ENCODE measurements at places on chromosomes 12 and 14.

GRCh38 chr14:101001311-101002069 is 98.0 kb upstream of the RTL1 start:
- no peak for DNase-seq

- DNase-seq, result no peak
Measured at GRCh38 chr12:95424271-95424994, 49.5 kb upstream of the METAP2 start.

DNA sequence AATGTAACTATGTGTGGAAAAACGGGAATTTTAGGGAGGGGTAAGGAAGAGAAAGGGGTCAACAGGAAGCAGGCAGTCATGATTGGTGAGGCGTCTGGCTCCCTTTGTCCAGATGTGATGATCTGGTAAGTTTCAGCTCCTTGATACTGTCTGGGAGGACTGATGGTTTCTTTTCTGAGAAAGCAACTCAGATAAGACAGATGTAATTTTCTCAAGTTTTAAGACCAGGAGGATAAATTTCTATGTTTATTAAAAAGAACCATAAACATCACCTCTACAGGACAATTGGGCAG is 21.9 kb upstream of the AMN1 start:
- DNase-seq, result no peak

DNA sequence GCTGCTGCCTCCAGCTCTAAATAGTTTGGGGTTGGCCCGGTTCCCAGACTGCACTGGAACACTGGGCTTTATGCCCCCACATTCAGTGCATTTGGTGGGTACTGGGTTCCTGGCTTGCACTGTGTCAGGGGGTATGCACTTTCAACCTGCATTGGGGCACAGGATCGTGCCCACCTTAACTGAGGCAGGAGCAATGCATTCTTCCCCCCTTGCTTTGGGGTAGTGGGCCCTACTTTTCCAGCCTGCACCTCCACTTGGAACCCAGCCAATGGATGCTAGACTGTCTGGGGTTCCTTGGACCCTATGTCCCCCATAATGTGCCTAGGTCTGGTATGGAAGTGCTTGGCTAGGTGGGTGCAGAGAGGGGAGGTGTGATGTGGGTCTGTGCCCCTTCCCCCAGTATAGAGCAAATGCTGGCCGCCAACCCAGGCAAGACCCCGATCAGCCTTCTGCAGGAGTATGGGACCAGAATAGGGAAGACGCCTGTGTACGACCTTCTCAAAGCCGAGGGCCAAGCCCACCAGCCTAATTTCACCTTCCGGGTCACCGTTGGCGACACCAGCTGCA is 615 bp downstream of the TARBP2 start:
- no peak for DNase-seq

DNA sequence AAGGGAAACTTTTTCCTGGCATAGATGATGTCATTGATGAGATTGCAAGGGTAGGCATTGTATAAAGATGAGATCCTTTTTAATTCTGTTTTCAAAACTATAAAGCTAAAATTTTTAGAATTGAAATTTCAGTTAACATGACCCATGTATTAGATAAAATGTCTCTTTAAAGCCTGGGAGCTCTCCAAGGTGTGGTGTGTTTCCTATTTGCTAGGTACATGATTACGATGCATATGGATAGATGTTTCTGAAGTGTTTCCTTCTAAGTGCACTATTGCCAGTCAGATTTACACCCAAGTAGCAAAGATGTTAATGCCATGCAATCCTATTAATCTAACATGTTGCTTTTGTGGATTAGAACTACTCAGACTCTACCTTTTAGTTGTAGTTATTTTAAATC is 834.7 kb downstream of the DIO2 start:
- no peak for DNase-seq

DNA sequence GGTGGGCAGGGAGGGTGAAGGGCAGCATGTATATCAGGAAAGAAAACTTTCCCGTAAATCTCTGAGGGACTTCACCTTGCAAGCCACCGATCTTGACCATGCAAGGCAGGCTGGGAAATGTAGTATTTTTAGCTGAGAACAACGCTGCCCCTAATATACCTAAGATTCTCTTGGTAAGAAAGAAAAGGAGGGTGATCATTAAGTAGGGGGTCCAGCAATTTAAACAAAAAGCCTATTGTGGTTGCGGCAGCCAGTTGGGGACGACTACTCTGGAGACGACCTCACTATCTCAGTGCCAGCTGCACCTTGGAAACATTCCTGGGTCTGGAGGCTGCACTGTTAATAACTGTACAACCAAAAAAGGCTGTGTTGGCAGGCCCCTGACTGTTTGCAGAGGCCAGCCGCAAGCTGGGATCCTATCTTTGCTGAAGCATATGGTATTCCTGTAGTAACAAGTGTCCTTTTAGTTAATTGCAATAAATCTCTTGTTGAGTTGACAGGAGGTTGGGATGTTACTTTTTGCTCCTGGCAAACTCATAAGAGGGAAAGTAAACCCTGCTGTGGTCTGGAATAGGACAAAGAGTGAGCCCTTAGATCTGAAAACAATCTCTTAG is 6.4 kb downstream of the APOLD1 start:
- DNase-seq, result no peak

- DNase-seq, result no peak
Measured at GRCh38 chr14:92103363-92103989, 2.9 kb downstream of the ATXN3 start.

DNA sequence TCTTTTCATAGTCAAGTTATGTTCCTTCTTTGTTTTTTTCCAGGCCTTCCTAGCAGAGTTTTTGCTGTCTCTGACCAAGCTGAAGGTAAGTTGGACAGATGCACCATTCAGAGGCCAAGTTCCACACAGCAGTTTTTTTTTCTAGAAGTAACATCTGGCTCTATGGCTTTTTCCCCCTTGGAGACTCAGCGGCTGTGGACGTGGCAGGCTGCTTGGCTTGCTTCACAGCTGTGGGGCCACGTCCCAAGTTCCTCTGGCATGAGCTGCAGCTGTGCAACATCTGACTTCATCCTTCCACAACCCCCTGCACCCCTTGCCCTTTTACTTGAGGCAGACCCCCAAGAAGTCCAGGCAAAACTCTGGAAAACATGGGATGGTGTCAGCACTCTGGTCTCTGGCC is 24.2 kb upstream of the RHOJ start:
- no peak for DNase-seq

GRCh38 chr14:60565211-60565610 is 56.3 kb downstream of the SIX6 start:
- no peak for DNase-seq

Data from Peyer's patch (tissue), 4 donors.